Fibroblast of upper back skin (primary cell): ENCODE measurements at places on chromosomes 2 and 18.

- no peak for DNase-seq
Observed at GRCh38 chr2:11044201-11044600, 111.1 kb upstream of the SLC66A3 start.

DNA sequence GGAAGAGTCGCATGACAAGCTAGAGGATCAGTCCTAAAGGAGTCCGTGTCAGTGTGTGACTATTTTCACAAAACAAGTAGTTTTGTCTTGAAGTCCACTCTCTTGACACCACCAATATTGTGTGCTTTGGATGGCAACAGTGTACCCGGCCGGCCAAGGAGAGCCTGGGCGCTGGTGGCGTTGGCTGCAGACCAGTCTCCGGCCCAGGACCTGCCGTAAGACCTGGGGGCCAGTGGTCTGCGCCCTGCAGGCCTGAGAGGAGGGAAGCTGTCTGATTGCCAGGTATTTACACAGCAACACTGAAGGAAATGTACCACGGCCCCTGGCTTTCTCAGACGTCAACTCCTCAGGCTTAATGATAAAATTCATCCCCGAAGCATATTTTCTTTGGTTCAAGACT is 472.4 kb upstream of the SALL3 start:
- no peak for DNase-seq

DNA sequence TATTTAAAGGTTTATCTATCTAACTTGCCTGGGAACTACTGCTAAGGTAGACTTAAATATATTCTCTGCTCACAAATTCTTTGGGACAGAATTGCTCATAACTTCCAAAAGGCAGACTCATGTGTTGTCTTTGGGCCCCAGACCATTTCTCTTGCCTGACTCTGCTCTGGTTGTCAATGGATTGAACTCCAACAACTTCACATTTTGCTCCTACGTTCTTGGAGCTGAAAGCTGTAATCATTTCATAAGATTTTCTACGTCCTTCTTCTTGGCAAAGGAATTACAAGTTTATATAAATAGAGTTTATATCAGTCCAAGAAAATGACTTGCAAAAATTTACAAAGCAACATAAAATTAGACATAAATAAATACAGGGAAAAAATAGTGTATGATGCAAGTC is 32.9 kb upstream of the PPM1B start:
- DNase-seq = no peak

DNA sequence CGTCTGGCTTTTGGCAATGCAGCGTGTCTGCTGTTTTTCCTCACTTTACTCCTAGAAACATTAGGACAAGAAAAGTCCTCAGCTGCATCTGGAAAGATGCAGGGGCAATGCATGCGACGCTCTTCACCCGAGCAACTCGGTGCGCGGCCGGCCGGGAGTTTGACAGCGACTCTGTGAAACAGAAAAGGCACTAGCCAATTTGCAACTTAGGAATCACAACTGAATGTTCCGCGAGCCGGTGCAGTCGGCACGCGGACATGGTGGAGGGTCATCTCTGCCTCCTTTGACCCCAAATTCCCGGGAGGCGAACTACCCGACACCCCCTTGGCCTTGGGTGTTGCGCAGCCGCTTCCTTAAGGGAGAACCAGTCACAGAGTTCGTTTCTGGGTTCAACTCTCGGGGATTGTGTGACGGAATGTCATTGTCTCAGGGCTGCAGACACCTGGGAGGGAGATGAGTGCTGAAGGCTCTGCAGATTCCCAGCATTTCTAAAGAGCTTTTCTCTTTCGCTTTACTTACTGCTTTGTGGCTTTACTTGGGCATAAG is 9.8 kb downstream of the NR4A2 start:
- no peak for DNase-seq

DNA sequence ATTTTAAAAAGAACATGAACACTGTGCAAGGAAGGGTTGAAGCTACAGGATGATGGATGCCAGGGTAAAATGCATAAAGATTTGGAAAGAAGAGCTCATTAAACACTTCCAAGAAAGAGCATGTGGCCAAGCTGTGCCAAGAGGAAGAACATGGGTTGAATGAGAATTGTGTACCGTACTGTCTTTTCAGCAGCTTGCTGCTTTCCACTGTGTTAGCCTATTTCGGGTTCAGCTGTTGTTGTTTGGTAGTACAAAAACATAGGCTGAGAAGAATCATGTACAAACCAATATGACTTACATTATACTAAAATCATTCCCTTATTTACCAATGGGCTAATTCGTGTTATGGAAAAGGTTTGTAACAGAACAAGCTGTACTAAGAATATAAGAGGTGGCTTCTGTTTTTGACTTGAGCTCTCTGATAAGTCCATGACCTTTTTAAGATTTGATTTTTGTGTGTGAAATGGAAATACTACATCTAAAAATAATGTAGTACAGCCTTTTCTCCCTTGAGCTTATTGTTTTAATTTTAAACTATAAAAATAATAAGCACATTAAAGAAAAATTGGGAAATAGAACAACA is 188.3 kb upstream of the STON1 start:
- no peak for DNase-seq

DNA sequence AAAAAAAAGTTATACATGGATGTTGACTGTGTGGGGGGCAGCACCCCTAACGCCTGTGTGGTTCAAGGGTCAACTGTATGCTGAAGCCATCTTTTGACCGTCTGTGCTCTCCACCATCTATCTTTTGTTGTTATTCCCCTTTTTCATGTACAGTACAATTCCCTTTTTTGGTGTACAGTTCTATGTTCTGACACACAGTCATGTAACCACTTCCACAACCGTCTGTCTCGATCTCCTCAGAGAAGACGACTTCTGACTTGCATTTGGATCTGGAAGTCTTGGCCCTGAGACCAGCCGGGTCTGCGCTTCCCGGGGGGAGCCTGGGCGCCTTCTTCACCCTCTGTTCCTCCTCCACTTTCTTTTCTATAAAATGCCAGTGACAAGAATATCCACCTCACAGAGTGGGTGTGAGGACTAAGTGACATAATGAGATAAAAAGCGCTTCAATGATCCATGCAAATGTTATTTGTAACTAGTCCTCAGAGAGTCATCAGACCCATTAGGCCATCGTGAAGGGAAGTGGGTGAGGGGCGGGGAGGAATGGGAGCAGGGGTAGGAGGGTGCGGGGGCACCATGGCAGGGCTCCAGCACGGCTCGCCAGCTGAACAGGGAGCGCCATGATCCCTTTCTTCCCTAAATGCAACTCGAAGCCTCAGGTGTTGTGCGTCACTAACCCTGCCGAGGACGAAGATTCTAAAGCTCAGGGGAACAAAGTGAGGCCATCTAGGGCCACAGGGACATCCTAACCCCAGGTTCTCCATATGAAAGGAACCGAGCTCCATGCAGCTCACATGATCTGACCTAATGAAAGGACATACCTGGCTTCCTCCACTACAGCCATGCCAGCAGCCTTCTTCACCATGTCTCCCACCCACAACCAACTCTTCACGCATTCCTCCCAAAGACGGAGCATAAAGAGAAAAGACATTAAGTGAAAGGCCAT is 16.6 kb downstream of the ADCY3 start:
- DNase-seq = no peak

DNA sequence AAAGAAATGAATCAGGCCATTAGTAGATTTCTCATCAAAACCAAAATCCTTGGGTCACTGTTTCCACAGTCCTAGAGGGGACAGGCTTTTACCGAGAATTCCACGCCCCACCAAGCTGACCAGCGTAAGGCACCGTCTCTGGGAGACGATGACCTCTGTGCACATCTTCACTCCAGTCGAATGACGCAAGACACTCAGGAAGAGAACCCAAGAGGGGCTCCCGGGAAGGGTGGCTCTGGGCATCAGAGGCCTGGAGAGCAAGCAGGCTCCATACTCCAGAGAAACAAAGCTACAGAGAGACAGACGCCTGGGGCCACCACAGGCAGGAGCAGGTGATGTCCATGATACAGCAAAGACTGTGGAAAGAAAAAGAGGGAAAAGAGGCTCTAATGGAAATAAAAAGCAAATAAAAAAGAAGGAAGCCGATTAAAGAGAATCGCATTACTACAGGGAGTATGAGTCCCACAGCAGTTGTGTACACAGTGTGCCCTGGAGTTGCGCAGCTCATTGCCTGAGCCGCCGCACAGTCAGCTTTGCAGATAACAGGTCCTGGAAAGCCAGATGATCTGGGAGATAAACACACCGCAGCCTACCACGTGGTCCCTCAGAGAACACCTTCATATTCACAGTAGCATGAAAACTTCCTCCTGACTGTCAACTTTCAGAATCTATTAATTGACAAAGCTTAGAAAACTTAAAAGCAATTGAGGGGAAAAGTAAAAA is 572.7 kb upstream of the SALL3 start:
- no peak for DNase-seq

GRCh38 chr2:218898109-218898878 is 17.6 kb downstream of the WNT10A start:
- peak; percentile 30 for DNase-seq

GRCh38 chr2:45699032-45699658 is 47.7 kb downstream of the PRKCE start:
- peak; percentile 79 for DNase-seq

DNA sequence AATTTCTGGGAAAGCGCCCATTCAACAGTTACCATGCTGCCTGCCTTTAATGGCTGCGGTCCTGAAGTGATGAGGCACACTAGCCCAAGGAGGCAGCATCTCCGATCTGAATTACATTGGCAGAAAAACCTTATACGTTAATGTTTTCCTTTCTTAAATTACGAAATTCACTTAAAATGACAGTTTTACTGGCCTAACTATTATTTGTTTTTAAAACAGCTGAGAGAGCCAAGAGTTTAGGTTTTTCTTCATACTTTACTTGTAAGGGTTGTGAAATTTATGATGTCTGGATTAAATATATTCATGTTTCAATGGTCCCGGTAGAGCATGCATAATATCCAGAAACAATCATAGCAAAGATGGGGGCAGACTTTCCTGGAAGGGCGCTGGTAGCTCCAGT is 115.2 kb upstream of the REV1 start:
- peak; percentile 62 for DNase-seq

GRCh38 chr2:25320077-25320476 is 21.6 kb downstream of the DNMT3A start:
- no peak for DNase-seq
